ENCODE measurements at places on chromosomes 11 and 22.
A peak's percentile ranks its signal among the peaks of the same experiment; 100 is the strongest.

GRCh38 chr11:9563196-9563730, 10.2 kb upstream of the WEE1 start:
- DNase-seq: no peak

- DNase-seq: no peak
Observed at GRCh38 chr11:83326326-83326725, 40.2 kb upstream of the CCDC90B start.

DNA sequence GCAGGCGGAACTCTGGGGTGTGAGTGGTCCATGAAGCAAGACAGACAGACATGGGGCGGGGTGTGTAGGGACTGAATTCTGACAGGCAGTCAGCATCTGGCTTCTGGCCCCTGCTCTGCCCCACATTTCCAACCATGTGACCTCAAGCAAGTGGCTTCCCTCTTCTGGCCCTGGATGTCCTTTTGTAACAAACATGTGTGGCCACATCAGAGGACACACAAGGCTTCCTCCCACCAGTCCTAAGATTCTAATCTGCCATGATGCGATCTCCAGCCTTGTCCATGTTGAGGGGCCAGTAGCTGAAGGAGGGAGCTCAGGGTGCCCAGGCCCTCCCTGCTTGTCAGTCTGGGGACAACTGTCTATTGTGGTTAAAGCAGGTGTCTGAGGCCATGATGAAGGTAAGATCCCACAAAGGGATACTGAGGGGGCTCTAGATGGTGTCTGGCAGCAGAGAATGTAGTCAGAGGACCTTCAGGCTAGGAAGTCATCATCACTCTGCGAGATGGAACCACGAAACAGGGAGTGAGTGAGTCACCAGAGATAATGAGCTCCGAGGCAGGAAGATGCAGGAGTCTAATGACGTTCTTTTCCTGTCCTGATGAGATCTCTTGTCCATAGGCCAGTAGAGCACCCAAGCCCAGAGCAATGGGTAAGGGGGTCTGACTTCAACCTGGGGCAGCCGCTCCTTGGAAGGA, 27.4 kb downstream of the DRD2 start:
- DNase-seq: peak; percentile 23

GRCh38 chr11:102157219-102157618, 47.0 kb downstream of the YAP1 start:
- DNase-seq: peak; percentile 84

GRCh38 chr22:36781656-36782627, 6.0 kb upstream of the IFT27 start:
- peak; percentile 89 for DNase-seq

DNA sequence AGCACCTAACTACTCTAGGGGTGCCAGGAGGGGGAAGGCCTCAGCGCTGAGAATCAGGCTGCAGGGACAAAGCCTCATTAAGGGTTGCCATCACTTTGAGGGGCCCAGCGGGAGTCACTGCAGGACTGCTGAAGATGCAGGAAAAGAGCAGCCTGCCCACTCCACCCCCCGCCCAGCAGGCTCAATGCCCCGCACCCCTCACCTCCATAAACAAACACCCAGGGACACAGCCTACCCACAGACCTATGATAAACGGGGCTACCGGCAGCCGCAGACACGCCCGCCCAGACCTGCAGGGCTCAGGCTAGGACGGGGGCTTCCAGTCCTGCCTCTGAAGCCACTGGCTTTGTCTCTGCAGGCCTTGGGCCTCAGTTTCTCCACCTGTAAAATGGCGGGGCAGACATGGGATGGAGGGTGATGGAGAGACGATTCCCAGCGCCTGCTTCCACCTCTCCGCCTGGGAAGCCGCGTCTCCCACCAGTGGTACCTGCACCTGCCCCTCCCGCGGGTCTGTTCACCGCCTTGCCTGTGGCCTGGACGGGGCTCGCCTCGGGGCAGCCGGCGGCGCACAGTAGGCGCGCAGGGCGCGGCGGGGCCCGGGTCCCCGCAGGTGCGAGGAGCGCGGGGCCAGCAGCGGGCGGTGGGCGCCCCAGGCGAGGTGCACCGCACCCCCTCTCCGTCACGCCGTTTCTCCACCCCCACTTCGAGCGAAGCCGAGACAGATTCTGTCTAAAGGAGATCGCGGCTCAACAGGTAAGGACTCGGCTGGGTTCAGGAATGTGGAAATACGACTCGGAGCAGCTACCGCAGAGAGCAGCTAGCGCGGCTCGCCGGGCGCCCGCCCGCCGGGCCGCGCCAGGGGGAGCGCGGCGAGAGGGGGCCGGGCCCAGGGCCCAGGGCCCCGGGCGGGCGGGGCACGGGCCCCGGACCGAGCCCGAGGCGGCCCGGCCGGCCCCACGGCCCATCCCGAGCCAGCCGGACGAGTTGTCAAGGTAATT, 1.5 kb downstream of the WNT7B start:
- no peak for DNase-seq

GRCh38 chr11:96196181-96196662, 146.8 kb downstream of the MAML2 start:
- DNase-seq: no peak

DNA sequence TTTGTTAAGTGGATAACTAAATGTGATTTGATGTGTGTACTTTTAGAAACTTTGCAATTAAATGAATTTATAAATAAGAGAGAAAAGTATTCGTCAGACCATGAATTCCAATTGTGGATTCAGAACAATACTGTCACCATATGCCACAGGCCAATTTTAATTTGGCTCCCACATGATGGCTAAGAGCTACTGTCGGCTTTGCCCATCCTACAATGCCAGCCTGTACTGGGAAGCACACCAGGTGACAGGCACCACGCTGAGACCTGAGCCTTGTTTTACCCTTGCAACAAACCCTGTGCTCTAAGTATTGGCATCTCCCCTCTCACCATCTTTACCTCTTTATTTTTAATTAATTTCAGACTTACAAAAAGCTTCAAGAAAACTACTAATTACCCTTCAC, 14.0 kb downstream of the RAB30 start:
- DNase-seq: no peak

DNA sequence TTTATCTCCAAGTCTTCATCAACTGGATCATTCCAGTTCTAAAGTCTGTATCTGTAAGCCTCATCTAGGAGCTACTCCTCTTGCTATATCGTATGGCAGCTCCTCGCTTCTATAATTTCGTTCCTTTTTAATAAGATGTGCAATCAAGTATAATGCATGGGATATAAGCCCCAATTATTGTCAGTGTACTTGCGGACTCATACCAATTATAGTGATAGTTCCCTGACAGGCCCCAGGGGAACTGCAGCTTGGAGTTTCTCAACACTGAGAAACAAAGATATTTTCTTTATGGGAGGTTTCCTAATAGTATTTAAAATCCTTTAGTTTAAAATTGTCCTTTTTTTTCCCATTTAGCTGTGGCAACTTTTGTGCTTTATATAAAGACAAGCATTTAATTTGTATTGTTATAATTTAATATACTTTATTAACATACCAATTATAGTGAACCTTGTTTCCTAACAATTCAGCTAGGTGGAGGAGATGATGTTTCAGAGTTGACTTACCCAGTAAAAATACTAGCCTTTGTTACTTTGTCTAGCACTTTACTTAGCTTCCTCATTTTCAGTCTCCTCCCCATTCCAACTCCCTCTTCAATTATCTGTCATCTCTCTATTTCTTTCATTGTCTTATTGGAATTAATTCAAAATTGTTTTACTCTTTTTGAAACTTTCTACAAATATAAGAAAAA, 25.3 kb upstream of the DDX17 start:
- DNase-seq: no peak

DNA sequence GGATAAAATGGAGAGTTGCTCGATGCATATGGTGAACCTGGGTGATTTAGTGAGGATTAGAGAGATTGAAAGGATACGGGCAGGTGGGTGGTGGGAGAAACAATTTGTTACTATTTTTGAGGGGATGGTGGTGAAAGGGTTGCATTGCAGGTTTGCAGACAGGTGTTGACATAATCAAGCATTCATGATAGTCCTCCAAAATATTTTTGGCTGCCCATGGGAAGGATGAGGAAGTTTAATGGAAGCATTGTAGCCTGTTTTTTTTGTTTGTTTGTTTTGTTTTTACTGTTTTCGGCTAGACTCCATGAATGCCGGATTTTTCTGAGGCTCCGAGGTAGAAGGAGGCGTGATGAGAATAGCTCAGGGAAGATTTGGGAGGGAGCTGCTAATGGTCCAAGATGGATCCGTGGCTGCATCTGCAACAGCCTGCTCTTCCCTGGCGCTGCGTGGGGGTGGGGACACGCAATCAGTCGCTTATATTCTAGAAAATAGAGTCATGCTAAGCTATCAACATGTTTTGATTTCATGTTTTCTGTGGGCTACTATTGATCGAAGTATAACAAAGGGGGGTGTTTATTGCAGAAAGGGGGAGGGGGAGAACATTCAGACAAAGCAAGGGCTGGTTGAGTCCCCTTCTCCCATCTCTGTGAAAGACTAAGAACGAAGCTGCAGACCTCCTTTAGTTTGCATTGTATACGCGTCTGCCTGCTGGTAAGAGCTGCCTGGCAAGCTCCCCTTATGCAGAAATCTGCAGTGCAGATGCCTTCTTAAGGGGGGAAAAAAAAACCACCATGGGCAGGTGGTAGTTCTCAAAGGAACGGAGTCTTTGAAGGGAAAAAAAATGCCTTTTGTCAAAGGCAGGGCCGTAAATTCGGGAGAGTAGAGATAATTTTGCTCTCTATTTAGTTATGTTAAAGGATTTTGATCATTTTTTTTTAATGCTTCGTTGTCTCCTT, 1.0 kb downstream of the RTN3 start:
- peak; percentile 16 for DNase-seq

- DNase-seq: peak; percentile 16
Observed at GRCh38 chr11:5043380-5043779, 2.9 kb upstream of the OR52J3 start.

- DNase-seq: no peak
Observed at GRCh38 chr11:130608287-130608686, 159.8 kb downstream of the ADAMTS15 start.

DNA sequence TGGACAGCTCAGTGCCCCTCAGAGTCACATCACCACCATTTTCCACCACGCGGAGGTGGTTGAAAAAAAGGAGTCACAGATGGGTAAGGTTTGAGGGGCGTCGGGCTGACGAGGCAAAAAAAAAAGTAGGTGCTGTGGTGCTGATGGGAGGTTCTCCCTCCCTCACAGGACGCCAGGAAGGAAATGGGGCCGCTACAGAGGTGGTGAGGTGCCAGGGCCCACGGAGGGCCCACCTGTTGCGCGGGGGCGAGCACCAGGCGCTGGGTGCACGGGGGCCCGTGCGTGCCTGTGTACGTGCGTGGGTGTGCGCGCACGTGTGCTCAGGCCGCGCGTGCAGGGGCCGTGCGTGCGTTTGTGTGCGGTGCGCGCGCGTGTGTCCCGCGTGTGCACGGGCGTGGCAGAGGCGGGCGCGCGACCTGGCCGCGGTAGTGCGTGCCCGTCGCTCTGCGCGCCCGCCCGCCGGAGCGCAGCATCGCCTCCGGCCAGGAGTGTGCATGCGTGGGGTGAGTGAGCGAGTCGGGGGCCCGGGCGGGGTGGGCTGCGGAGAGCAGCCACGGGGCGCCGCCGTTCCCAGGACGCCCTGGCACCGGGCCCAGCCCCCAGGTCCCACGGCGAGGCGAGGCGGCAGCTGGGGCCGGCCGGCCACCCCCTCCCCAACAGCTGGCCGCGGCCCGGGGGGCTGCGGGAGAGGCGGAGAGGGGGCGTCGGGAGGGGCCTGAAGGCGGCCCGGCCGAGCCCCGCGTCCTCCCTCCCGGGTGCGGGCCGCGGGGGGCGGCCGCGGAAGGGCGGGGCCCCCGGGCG, 2.8 kb downstream of the PDGFB start:
- DNase-seq: no peak

DNA sequence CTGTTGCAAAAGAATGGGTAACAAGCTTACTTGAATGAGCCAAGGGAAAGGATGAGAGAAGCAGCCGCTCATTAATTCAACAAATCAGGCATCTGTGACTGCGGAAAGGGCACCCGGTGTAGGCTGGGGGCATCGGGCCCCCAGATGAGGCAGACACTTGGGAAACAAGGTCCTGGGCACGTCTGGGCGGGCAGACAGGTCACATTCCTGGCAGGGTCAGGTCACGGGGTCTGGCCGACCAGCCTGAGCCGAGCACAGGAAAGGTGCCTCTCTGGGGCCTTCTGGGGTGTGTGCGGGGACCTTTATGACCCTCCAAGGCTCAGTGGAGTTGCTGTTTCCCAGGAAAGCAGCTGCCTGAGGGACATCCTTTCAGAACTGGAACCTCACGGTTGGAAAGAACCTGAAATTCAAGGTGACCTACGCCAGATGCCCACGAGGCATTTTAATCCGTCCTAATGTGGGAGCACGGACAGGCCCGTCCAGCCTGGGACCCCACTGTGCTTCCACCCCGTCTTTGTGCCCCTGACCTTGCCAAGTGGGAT, 57.1 kb downstream of the ST14 start:
- DNase-seq: no peak

DNA sequence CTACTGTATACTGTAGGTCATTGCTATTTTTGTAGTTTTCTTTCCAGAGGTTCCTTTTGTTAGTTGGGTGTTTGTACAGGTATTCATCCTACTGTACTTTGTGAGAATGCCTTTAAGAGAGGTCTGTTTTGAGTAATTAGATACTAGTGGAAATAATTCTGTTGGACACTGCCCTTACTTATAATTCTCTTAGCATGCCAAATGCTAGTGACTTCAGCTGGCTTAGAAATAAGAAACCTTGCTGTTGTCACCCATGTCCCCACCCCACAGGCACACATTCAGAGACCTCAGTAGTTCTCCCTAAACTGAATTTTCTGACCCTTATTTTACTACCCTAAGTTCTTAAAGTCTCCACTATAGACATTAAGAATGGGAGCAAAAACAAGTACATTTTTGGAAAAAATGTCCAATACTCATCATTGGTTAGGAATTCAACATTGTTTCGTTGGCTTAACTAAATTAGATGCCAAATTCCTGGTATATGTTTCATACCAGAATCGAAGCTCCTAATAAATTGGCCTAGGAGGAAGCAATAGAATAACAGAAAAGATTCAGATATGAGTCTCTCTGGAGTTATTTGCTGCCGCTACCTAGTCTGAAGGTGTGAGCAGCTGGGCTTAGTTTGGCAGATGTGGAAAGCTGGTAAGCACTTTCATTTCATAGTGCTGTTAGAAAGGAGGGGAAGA, 28.4 kb downstream of the ZNF143 start:
- peak; percentile 55 for DNase-seq

DNA sequence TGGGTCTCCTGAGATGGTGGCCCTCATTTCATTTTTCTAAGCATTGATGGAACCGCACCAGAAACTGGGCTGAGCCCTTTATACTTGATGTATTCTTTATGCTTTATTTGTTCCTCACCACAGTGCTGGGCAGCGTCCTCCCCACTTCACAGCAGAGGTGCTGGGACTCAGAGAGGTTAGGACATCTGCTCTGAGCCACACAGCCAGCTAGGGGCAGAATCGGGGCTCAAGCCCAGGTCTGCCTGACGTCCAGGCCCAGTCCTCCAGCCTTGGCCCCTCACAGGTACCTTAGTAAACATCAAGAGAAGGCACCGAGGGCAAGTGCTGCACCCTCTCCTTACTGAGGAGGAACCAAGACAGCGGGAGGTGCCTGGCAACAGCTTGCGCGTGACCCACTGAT, 20.2 kb upstream of the SHISAL1 start:
- DNase-seq: no peak

- no peak for DNase-seq
Observed at GRCh38 chr11:25377466-25377865, 880.6 kb downstream of the LUZP2 start.
